Epithelial cell of proximal tubule (primary cell): ENCODE measurements at places on chromosomes 4 and X. TPM values are rescaled to one million over a fixed set of nuclear protein-coding genes. Genes with fewer than 3 reads are reported as not detected.

GRCh38 chr4:75248770-75249407, 265.3 kb downstream of the RCHY1 start:
- no peak for DNase-seq

RNF150 gene
- 0.58 and 0.69 TPM in 2 replicates for total RNA-seq

LRCH2 gene
- 0.75 and 2.2 TPM in 2 replicates for total RNA-seq

DNA sequence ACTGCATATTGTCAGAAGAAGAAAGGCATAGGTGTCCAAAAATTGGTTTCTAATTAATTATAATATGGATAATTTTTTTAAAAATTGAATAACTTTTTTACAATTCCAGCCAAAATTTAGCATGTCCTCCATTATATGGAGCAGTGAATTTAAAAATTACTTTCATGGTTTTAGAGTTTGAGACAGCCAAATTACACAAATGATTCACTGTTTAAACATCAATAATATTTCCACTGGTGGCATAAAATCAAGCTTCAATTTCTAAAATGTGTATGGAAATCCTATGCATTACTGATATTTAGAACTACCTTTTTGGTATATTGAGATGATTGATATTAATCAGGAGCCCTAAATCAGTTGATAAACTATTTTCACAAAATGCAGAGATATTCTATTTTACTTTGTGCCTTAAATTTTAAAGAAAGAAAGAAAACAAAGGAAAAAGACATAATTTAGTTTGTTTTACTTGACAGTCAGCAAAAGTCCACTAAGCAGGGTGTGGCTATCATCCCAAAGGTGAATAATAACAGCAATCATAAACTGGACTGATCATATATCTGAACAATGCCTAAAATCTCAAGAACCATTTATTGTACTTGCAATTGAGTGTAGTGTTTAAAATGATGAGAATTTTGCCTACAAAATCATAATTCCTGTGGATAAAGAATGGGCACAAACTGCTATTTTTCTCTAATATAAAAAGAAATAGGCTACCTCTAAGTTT, 34.2 kb downstream of the KLHL34 start:
- no peak for DNase-seq

DNA sequence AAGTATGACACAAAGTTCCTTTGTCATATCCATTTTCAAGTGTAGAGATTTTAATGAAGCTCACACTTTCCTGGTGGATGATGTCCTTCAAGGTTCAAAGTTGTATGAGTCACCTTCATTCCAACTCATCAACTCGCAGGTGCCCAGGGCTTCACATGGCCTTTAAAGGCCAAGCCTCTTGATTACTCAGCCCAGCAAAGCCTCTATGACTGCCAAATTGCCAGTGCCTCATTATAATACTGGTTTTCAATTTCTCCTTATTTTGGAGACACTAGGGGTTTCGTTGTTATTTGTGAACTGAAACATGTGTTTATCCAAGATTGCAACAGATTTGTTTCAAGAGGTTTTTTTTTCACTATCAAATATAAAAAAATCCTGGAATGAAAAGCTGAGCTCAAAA, 45.9 kb upstream of the PPP3CA start:
- peak; percentile 59 for DNase-seq

DNA sequence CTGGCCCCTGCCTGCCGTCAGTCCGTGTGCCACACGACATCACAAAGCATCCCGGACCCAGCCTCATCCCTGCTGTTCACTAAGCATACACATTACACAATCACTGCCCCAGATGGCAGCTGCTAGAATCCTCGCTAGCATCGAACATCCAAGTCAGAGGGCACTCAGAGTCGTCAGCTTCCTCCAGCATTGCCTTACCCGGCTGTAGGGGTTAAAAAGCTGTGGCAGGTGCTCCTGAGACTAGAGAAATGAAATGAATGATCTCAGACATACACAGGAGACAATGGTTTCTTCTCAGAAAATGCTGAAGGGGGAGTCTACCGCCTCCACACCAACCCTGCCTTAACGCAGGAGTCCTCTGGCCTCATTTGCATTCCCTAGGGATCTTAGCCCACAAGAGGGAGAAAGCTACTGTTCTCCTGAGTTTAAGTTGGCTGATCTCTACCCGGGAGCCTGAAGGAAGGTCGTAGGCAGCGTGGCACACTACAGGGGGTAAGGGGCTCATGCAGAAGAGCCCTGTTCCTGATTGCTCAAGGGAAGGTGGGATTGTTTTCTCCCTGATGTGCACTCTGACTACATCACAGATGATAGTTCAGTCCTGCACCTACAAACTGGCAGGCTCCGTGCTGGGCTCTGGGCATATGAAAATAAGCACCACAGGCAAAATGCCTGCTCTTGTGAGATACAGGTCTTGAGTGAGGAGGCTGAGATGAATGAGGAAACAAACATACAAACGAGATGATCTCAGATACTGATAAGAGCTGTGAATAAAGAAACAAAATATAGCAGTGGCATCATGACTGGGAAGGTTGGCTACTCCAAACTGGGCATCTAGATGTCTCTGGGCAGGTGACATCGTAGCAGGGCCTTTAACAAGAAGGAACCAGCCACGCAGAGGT, 2.6 kb upstream of the KIAA0232 start:
- no peak for DNase-seq

GRCh38 chrX:28188526-28188925, 207.3 kb upstream of the DCAF8L1 start:
- DNase-seq: no peak

DNA sequence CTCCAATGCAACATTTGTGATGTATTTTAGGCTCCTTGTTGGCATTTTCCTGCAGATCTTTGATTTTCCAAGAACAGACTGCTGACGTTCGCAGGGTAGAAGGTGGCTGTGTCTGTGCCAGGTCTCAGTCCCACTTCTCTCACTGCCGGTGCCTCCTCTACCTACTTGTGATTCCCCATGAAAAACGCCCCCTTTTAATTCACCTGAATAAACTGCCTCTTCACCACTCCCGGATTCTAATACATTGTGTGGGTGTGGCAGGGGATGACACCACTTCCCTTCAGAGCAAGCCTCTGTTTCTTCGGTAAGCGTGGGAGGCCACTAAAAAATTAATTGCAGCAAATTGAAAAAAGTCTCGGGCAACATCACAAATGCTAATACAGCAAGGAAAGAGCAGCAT, 96.1 kb upstream of the FAM9B start:
- no peak for DNase-seq

LGI2 gene
- under 0.01 and 2.5 TPM in 2 replicates for total RNA-seq

NEUROG2 gene
- not detected in 2 replicates for total RNA-seq

DNA sequence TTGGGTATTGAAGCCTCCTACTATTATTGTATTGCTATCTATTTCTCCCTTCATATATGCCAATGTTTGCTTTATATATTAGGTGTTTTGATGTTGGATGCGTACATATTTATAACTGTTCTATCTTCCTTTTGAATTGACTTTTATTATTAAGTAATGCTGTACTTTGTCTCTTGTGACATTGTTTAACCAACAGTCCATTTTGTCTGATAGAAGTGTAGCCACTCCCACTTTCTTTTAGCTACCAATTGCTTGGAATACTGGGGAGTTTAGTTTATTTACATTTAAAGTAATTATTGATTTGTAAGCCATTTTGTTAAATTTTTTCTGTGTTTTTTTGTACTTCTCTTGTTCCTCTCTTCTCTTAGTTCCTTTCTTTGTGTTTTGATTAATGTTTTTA, 195.9 kb downstream of the GC start:
- no peak for DNase-seq

TCEAL3 gene
- 10.1 and 28.7 TPM in 2 replicates for total RNA-seq

FAM149A gene
- total RNA-seq: 23.1 and 25.1 TPM in 2 replicates

OGT gene
- 42.5 and 49.6 TPM in 2 replicates for total RNA-seq

SPACA5B gene
- not detected in 2 replicates for total RNA-seq

CORIN gene
- 0.12 TPM in 1 of 2 replicates, not detected in the other for total RNA-seq

AIMP1 gene
- total RNA-seq: 25.0 and 34.2 TPM in 2 replicates

GRCh38 chr4:150080337-150080736, 2.1 kb downstream of the DCLK2 start:
- no peak for DNase-seq

GRCh38 chrX:112808007-112808406, 32.6 kb downstream of the AMOT start:
- DNase-seq: no peak

RNF212 gene
- 3.5 and 8.1 TPM in 2 replicates for total RNA-seq

DNA sequence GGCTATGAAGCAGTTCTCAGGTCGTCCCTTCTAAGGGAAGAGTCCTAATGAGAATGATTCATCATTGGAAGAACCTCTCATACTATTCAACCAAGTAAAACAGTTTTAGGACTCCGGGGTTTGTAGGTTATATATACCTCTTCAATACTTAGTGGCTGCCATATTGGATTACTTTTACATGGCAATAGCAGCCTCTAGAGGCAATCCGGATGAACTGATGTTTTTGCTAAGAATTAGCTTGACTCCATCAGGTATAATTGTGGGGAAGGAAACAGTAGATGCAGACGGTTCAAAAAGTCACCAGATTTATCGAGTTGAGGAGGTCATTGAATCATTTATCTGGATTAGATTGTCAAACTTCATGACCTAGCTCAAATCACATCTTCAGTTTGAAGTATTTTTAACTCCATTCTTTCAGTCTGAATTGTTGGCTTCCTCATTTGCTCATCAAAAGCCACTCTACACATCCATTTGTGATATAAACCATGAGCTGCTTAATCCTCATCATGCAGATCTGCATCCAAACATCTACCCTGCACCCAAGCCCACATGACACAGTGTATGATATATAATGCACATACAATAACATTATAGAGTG, 28.4 kb downstream of the GUCY1B1 start:
- DNase-seq: peak; percentile 33

GRCh38 chr4:67632492-67632891, 68.5 kb downstream of the UBA6 start:
- DNase-seq: no peak

DNA sequence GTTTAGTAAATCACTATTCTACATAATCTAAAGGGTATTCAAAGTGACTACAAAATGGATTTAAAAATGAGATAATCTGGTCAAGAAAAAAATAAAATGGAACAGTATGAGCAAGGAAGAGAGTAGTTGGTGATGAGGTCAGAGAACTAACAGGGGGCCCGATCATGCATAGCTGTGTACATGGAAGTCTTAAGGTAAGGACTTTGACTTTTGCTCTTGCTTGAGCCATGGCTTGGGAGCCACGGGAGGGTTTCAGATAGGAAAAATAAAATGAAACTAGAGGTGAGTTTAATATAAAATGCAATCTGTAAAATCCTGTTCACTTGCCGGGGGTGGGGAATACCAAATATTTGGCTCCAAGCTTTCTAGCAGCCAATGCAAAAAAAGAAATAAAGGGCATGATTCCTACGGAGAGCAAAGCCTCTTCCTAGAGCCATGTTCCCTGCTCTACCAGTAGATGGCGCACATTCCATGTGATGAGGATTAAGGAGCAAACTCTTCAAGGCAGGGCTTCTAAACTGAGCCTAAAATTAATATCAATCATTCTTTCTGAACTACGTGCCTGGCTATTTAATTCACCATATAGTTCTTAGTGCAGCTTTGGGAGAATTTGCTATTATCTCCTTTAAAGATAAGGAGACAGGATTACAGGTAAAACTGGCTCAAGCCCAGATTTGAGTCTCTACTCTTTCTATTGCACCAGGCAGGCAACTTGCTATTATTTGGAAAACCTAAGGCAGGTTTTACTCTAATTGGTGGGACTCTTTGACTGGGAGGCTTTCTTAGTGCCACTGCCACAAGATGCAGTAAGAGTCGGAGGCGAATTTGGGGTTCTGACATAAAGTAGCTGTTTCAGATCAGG, 6.8 kb upstream of the CLCN5 start:
- DNase-seq: no peak

- no peak for DNase-seq
Measured at GRCh38 chr4:7384003-7384928, 50.5 kb downstream of the PSAPL1 start.

ART3 gene
- not detected in 2 replicates for total RNA-seq

MAEA gene
- 72.3 and 114 TPM in 2 replicates for total RNA-seq

DNA sequence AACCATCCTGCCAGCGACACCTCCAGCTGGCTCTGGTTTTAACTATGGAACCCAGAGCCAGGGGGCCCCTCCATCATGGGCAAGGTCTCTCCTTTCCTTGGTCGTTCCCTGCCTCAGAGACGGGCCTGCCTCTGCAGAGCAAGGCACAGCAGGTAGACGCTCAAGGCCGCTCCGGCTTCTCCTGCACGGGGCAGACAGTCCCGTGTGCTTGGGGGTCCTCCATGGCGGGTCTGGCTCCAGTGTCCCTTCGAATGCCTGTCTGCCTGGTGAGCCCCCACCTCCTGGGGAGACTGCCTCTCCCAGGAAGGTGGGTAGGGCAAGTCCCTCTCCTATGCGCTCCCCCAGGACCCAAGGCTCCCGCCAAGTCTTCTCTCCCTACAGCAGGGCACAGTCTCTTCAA, 71.5 kb downstream of the ACOX3 start:
- no peak for DNase-seq

DNA sequence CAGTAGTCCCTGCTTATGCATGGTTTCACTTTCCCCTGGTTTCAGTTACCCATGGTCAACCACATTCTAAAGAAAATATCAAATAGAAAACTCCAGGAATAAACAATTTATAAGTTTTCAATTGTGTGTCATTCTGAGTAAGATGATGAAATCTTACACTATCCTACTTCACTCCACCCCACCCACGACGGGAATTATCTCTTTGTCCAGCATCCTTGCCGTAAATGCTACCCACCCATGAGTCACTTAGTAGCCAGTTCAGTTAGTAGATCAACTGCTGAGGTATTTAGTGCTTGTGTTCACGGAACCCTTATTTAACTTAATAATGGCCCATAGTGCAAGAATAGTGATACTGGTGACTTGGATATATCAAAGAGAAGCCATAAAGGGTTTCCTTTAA, 91.4 kb downstream of the KLHL13 start:
- no peak for DNase-seq

- no peak for DNase-seq
Measured at GRCh38 chrX:150546711-150547153, 21.7 kb upstream of the MTM1 start.

- DNase-seq: no peak
Measured at GRCh38 chr4:35643661-35644060, 600.7 kb downstream of the ARAP2 start.

GRCh38 chrX:2748171-2748814, 3.5 kb upstream of the XG start:
- no peak for DNase-seq

PITX2 gene
- 1.0 and 1.2 TPM in 2 replicates for total RNA-seq

DNA sequence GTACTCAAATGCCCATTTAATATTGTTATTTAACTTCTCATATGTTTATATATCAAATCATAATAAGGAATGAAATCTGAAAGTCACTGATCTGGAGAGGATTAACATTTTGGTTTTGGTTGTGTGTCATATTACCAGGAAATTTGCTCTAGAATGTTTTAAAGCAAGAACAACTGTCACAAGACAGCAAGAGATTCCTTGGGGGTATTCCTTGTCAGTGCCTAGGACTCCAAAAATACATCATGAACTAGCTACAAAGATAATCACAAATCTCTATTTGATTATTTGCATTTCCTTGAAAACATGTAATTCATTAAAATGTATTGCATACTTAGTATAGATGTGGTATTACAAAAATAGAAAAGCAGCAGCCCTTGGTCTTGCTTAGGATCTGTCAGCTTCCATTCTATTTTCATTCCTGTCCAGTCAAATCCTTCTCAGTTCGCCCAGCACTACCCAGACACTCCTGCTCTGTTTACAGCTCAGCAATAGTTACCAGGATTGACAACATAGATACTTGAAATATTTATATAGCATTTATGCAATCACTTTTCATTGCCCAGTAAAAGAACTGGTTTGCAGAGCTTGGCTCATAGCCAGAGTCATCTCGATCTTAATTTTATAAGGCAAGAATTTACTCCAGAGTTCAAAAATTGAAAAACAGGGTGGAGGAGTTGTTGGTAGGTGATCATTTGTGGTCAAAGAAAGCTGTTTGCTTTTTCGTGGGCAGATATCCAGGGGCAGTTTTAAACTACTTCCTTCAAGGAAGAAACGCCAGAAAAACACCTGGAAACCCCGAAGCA, 9.2 kb upstream of the BMP3 start:
- no peak for DNase-seq

ARMCX1 gene
- 15.5 and 18.3 TPM in 2 replicates for total RNA-seq

PPP4R3C gene
- total RNA-seq: not detected in 2 replicates
